NCI-H1930 (cell line): ENCODE measurements at places on chromosomes 13 and 19.

GRCh38 chr19:49216071-49216470 lies 58.5 kb downstream of the TRPM4 start:
- DNase-seq: no peak

- DNase-seq: no peak
Observed at GRCh38 chr13:59364641-59365085, 799.1 kb downstream of the DIAPH3 start.

GRCh38 chr13:33723365-33723764 lies 94.6 kb upstream of the RFC3 start:
- DNase-seq: no peak

DNA sequence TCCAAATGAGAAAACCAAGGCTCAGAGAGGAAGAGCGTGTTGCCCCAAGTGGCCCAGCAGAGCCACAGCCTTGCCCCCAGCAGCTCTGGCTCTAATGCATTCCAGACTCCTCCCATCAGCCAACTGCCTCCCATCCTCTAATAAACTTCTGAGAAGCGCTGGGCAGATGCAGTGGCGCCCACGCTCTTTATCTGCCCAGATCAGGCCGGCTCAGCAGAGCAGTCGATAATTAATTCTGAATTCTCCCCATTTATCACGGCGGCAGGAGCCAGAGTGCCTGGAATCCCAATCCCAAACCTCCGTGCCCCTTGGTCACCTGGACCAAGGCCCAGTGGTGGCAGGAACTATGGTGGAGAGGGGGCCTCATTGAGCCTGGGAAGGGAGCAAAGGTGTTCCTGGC lies 13.9 kb downstream of the TINCR start:
- DNase-seq: no peak

DNA sequence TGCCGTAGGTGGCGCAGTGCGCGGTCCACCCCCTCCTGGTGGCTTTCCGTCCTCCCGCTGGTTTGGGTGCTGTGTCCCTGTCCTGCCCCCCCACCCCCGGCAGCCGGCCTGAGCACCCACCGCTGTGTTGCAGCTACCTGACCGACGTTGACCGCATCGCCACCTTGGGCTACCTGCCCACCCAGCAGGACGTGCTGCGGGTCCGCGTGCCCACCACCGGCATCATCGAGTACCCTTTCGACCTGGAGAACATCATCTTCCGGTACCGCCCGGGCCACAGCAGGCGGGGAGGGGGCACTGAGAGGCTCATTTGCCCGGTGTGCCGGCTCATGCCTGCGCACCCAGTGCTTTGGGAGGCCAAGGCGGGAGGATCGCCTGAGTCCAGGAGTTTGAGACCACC lies 20.6 kb downstream of the GNA11 start:
- no peak for DNase-seq

GRCh38 chr19:39595950-39596349 lies 6.4 kb upstream of the LGALS13 start:
- no peak for DNase-seq

DNA sequence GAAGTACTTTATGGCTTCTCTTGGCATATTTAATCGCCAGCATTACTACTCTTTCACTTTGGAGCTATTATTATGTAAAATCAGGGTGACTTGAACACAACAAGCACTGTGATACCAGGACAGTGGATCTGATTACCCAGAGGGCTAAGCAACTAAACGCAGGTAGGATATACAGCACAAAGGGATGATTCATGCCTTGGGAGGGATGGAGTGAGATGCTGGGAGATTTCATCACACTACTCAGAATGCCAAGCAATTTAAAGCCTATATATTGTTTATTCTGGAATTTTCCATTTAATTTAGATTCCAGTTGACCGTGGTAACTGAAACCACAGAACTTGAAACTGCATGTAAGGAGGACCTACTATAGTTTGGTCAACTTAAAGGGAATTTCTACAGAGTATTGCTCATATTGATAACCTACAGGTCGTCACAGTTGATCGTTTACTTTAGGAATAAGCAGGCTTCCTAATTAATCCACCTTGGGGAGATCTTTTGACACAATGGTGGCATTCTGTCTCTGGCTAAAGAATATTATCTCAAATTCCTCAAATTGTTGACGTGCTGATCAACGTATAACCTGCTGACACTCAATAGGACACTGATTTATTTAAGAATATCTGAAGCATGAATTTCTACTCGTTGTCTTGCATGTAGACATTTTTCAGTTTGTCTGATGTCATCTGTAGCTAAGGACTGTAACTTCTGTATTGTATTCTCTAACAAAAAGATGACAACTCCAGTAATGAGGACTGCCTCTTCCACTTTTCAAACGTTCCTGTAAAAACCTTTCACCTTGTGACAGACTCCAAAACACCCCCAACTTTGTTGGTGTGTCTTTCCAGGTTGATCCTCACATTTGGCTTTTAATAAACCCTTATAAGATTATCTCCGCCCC lies 254.2 kb downstream of the GPC5 start:
- DNase-seq: no peak

- DNase-seq: no peak
Observed at GRCh38 chr19:40358773-40359172, 10.3 kb downstream of the PLD3 start.

DNA sequence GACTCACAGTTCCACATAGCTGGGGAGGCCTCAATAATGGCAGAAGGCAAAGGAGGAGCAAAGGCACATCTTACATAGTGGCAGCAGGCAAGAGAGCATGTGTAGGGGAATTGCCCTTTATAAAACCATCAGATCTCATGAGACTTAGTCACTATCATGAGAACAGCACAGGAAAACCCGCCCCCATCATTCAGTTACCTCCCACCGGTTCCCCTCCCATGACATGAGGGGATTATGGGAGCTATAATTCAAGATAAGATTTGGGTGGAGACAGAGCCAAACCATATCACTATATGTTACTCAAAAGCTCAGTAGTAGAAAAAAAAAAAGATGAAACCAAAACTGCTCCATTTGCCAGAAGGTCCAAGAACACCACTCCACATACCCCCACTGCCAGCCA lies 58.5 kb downstream of the DNAJC15 start:
- no peak for DNase-seq

DNA sequence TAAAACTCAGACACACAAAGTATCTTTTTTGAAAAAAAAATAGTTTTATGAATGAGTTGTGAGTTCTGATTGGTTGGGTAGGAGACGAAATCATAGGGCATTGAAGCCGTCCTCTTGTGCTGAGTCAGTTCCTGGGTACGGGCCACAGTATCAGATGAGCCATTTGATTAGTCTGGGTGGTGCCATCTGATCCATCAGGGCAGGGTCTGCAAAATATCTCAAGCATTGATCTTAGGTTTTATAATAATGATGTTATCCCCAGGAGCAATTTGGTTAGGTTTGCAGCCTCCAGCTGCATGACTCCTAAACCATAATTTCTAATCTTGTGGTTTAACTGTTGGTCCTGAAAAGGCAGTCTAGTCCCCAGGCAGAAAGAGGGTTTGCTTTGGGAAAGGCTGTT lies 1310.6 kb downstream of the SLITRK1 start:
- DNase-seq: no peak

DNA sequence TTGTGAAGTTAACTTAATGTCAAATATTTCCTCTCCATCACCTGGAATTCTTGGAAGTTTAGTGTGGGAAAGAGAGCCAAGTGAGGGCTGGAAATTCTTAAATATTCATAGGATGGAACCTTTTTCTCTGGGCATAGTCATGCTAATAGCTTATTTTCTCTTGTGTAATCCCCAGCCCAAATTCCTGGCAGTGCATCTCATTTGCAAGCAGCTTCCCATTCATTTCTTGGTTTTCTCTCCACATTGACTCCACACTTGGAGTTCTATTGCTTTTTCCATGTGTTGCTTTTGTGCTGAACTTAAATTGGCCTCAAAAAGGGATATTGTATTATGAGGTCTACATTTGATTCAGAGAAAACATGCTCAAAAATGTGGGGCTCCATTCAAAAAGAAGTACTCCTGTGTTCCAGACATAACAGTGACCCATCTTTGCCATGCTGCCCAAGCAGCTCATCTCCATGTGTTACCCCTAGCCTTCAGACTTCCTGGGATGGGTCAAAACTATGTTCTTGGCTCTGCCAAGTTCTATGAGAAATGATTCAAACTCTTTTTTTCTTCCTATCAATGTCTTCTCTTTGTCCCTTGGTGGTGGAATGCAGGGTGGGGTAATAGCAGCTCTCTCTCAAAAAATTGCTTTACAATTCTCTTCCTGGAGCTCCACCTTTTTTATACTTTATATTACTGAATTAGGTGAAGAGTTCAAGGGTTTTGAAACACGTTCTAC lies 2471.5 kb downstream of the PCDH9 start:
- no peak for DNase-seq

DNA sequence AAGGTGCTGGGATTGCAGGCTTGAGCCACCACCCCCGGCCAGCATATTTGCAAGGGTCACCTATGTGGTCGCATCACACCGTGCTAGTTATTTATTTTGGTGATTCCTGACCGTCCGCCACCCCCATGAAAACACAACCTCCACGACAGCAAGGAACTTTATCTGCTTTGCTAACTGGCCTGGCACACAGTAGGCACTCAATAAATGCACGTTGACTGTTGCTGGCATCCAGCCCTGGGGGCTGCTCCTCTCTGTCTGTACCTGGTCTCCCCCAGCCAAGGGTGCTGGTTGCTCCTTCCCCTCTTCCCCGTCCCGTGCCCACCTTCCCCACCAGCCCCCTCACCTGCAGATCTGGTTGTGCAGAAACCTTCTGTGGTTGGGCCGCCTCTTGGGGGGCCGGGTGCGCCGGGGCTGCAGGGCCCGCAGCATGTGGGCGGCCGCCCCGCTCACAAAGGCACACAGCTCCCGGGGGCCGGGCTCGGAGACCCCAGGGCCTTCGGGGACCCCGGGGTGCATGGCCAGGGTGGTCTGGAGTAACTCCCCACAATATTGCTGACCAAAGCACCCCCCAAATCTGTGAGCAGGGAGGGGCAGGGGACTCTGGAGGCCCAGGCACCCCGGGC lies 401 bp downstream of the C19orf85 start:
- DNase-seq: no peak

- DNase-seq: no peak
Observed at GRCh38 chr19:37763488-37763887, 15.9 kb downstream of the ZNF573 start.

GRCh38 chr19:530134-531008 lies 1.2 kb upstream of the CDC34 start:
- no peak for DNase-seq

GRCh38 chr19:4581666-4582553 lies 22.4 kb upstream of the SEMA6B start:
- peak; percentile 25 for DNase-seq

GRCh38 chr13:113034451-113035212 lies 65.6 kb downstream of the MCF2L start:
- DNase-seq: no peak

DNA sequence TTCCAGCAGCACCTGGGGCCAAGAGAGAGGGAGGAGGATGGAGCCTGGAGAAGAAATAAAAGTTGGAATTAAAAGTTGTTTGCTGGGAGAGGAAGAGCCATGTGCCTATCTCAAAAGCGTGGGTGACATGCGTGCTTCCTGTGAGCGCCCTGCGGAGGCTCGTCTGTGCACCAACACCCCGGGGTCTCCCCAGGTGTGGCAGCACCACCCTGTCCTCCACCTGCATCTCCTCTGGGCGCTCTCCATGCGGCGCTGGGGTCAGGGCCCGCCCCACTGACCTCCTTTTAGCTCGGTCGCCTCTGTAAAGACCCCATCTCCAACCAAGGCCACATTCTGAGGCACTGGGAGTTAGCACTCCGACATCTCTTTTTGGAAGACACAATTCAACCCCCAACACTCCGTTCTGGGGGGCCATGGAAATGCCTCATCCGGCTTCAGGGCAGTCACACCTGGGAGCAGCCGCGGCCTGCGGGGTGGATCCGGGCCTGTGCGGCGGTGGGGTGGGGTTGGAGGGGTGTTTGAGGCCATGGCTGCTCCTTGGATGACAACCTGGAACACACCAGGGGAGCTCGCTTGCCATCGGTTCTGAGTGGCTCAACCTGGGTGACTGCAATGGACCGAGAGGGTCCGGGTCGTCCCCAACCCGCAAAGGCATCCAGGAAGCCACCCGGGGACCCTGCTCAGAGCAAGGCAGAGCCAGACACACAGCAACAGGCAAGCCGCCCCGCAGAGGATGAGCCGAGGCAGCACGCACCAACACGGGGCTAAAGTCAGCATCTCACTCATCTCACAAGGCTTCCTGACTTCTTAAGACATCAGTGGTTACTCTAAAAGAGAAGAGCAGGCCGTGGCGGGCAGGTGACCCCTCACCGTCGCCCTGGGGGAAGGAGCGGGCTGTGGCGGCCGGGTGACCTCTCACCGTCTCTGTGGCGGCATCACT lies 79.4 kb upstream of the MCF2L start:
- no peak for DNase-seq

DNA sequence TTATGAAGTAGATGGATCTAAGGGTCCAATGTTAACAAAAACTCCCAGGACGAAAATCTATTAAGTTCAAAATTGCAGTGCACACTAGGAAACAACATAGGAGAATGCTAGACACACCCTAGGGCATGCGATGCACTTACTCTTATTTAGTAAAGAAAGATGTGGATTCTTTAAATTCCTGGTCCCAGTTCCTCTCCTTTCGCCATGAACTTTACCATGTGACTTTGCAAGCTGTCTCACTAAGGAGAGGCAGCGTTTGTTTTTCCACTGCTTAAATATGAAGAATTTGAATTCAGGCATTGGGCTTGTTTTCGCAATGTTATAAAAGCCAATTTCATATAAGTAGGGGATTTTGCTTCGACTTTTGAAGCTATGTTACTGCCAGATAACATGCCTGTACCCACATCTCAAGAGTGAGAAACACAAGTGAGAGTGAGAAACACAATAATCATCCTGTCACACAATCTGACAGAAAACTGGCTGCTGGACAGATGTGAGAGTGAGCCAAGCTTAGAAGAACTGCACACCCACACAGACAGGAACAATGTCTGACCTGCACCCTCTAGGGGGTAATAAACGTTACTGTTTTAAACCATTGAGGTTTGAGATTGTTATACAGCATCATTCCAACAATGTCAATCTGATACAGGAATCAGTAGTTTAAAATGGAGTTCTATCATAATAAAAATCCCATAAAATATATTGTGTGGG lies 1308.4 kb downstream of the SLITRK5 start:
- no peak for DNase-seq

DNA sequence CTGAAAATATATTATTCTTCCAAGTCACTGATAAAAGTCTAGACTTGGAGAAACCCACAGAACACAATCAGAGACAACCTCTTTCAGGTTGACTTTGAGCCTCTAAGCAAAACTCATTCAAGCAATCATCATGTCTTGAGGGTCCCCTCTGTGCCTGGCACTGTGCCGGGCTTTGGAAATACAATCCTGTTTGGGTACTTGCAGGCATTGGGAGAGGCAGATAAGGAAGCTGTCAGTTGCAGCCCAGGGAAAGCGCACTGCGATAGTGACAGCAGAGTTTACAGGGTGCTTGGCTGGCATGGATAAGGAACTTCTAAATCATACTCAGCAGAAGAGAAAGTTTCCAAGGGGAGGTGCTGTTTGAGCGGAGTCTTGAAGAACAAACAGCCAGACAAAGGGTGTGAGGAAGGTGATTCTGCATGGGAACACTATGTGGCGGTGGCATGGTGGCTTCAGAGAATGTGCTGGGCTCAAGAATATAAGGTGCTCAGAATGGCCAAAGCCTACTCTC lies 9.1 kb downstream of the SERP2 start:
- no peak for DNase-seq

- DNase-seq: no peak
Observed at GRCh38 chr13:77516342-77516789, 19.1 kb upstream of the SCEL start.
